ENCODE measurements at places on chromosomes 7 and 10.

GRCh38 chr10:71209352-71209715, 3.0 kb upstream of the UNC5B start:
- no peak for DNase-seq

DNA sequence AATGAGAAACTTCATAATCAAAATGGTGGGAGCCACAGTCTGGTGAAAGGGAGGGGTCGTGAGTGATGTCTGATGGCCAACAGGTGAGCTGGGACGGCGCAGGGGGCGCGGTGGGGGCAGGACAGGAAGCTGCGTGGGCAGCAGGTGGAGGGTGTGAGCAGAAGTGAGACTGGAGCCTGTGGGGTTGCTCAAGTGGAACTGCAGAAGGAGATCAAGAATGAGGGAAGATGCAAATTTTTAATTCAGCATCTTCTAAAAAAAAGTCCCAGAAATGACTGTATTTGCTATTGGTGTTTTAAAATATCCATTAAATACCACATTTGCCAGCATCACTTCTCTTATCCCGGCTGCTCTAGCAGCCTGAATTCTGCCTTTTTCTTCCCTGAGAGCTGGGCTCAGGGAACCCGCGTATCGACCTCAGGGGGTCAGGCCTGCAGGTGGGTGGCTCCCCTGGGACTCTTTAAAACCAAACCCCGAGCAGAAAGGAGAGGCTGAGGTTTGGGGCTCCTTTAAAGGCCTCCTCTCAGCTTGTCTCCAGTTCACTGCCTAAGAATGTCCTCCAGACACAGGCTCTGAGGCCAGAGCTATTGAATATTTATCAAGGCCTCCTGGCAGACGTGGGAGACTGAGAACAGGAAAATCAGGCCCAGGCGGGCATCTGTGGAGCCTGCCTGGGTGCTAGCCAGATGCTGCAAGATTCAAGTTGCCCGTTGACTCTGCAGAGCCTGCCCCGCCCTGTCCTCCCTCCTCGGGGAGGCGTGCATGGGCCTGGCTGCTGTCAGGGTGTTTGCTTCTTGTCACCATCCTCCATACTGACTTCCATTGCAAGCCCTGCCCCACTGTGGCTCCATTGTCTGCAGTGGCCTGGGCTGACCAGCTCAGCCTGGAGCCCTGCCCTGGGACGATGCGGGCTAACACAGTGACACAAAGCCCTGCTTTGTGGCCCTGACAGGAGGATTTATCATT, 53.9 kb downstream of the SYPL1 start:
- no peak for DNase-seq

- DNase-seq = no peak
These were observed 25.3 kb downstream of the CCDC6 start for GRCh38 chr10:59880971-59881510.

- DNase-seq = peak; percentile 49
These were observed 14.4 kb downstream of the ALKBH4 start for GRCh38 chr7:102450242-102450641.

DNA sequence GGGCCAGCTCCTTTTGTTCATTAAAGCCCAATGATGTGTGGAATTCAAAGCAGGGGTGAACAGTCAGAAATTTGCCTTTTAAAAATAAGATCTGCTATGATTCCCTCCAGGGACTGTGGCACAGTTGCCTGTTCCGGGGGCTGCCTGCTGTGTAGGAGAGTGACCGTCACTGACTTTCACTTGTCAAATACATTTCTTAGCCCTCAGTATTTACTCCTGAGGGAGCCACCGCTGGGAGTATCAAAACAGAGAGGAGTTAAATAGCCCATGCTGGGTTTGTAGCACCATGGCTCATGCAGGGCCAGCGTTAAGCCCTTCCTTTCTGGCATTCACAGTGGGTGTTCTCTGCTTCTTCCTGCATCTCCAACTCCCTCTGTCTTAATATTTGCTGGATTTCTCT, 897.8 kb downstream of the SORCS3 start:
- no peak for DNase-seq

- peak; percentile 14 for DNase-seq
These were observed 262.7 kb downstream of the CTNNA3 start for GRCh38 chr10:67433276-67433675.

- no peak for DNase-seq
These were observed 16.0 kb upstream of the KIF5B start for GRCh38 chr10:32072025-32072800.

DNA sequence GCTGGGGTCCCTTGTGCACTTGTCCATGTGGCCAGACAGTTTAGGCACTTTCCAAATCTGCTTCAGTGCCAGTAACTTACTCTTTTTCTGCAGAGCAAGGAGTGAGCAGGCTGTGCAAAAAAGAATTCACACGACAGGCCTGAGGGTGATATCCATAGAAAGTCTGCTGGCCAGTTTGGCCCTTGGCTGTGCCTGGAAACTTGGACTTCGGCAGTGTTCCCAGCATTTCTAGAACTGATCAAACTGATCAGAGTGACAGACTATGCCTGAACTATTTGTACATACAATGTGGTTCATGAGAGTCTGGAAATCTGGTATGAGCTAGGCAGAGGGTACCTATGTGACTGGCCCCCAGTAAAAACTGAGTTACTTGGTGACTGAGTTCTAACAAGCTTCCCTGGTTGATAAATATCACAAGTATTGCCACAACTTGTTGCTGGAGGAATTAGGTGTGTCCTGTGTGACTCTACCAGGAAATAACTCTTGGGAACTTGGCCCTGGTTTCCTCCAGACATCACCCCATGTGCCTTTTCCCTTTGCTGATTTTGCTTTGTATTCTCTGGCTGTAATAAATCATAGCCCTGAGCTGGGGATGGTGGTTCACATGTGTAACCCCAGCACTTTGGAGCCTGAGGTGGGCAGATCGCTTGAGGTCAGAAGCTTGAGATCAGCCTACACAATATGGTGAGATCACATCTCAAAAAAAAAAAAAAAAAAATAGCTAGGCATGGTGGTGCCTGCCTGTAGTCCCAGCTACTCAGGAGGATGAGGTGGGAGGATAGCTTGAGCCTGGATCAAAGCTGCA, 3.3 kb upstream of the DENND10 start:
- DNase-seq = peak; percentile 42

DNA sequence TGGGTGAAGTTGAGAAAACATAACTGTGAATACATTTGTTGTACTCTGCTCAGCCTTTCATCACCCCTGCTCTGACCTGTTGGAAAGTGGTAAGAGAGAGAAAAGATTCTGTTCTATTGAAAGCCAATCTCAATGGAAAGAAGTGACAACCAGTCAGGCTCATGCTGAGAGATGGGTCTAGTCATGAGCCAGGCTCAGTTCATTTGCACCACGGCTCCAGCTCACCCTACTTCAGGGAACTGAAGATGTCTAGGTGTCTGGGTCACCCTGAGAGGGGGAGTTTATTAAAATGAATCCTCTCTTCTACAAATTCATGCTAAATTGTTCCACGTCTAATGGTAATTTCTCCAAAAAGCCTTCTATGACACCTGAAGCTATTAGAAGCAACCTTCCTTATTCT, 12.1 kb upstream of the FAS start:
- DNase-seq = no peak

- DNase-seq = peak; percentile 46
These were observed 432.9 kb downstream of the DNAJB6 start for GRCh38 chr7:157769526-157770215.

- DNase-seq = no peak
These were observed 35.0 kb upstream of the BPGM start for GRCh38 chr7:134611611-134612151.

GRCh38 chr7:100087055-100087750, 1.6 kb upstream of the COPS6 start:
- no peak for DNase-seq

- peak; percentile 19 for DNase-seq
These were observed 1.9 kb downstream of the OGA start for GRCh38 chr10:101816376-101816775.

DNA sequence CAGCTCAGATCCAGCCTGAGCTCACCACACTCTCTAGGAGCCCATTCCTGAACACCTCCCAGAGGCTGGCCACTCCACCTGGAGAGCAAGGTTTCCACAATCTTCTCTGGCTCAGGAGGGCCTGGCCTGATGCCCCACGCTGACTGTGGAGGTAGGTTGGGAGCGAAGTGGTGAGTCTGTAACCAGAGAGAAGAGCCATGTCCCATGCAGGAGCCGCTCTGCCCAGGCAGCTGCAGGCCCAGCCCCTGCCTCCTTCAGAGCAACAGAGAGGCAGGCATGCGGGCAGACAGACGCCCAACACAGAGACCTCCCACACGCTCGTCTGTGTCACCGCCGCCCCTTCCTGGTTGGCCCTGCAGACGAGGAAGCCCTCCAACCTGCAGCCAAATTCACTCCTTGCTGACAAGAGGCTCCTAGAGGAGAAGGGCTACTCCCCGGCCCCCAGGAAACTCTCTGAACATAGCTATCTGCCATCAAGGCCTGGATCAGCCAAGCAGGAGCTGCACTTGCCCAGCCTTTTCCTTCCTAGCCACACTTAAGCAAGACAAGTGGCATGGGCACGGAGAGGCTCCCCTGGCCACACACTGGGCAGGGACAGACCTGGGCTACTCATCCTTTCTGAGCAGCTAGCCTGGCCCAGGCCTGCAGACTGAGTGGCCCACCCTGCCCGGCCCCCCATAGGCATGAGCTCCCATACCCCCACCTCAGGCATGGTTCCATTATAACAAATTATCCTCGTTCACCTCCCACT, 101.9 kb downstream of the GRID1 start:
- DNase-seq = no peak

GRCh38 chr7:133016604-133017003, 65.3 kb downstream of the CHCHD3 start:
- no peak for DNase-seq

DNA sequence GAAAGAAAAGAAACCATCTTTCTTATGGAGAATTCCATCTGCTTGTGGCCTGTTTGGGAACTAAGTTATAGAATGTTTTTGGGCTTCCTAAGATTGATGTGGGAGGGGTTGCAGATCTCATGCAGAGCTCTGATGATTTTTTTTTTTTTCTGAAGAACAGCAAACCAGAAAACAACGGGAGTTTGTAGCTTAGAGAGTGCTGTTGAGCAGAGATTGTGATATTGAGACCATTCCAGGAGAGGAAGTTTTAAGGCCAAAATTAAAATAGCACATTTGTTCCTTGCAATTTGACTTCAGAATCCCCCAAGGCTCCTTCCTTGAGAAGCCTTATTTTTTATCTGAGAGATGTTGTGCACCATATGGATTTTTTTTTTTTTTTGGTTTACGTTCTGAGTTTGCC, 159.5 kb upstream of the NRP1 start:
- no peak for DNase-seq

GRCh38 chr10:109104806-109105205, 818.5 kb downstream of the XPNPEP1 start:
- no peak for DNase-seq

GRCh38 chr10:81866753-81867152, 8.2 kb upstream of the NRG3 start:
- DNase-seq = no peak

- DNase-seq = no peak
These were observed 58.2 kb downstream of the LANCL2 start for GRCh38 chr7:55423277-55423711.

DNA sequence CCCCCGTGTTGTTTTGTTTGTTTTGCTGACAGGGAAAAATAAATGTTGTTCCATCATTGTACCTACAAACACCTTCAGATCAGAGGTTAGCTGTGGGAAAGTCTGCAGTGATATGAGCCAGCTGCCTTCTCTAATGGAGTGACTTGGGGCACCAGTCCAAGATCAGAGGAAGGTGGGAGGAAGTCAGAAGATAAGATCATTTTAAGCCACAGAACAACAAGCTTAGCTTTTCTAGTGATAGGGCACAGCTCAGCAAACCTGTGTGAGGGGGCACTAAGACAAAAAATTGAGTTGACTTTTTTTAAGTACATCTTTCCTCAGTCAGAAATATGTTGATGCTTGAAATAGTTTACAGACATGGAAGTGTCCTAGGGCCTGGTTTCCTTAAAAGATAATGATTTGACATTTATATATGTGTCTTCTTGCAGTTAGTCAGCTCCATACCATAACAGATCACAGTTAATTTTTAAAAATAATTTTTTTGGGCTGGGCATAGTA, 240.3 kb upstream of the KAT6B start:
- DNase-seq = no peak

DNA sequence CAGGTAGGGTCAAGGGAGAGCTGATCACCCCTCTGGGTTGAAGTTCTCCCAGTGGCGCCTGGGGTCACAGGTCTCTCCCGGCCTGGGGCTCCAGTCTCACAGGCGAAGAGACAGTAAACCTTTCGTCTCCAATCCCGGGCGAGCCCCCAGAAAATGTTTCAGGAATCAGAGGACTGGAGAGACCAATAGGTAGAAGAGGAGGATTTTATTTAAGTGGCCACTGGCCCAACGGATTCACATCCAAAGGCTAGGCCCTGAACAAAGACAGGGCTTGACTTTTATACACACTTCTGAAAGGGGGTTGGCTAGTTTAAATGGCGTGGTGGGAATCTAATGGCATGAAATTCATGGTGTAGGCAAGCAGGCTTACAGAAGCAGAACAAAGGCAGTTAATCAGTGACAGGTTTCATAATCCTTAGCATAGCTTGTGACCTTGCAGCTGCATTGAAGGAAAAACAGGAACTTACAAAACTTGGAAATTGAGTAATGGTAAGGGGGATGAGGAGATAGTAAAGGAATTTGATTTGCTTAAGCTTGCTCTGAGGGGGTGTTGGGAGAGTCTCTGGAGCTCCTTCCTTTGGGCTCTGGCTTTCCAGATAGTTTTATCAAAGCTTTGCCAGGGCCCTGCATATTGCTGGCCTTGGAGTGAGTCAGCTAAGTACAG, 105.5 kb downstream of the TRIM24 start:
- peak; percentile 87 for DNase-seq

GRCh38 chr7:98284335-98285036, 3.0 kb downstream of the BRI3 start:
- DNase-seq = peak; percentile 85

- DNase-seq = peak; percentile 53
These were observed 167.7 kb downstream of the UBE2H start for GRCh38 chr7:129784783-129785684.

DNA sequence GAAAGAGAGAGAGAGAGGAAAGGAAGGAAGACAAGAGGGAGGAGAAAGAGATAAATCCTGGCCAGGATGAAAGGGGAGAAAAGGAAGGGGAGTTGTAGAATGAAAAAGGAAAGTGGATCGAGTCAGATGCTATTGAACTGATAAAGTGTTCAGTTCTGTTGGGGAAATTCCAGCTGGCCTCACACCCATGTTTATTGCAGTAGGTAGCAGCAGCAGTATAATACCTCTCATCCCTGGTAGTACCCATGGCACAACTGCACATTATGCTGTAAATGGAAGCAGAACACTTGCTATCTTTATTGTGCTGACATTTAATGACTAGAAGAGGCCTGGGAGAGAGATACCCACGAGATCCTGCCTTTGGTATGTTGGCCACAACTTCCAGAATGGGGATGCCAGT, 178.1 kb downstream of the EVX1 start:
- no peak for DNase-seq

DNA sequence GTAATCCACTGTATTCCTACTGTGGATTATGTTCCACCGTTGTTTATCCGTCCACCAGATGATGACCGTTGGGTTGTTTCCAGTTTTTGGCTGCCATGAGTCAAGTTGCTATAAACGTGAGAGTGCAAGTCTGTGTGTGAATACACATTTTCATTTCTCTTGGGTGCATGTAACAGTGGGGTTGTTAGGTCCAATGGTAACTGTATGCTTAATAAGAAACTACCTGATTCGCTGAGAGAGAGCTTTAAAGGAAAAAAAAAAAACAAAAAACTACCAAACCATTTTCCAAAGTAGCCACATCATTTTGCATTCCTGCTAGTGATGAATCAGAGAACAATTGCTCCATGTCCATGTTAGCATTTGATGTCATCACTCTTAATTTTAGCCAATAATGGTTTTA, 15.9 kb downstream of the UBN2 start:
- DNase-seq = no peak

- no peak for DNase-seq
These were observed 50.3 kb downstream of the ATXN7L1 start for GRCh38 chr7:105826143-105826542.
